ENCODE measurements at places on chromosomes 6 and 20. TPM values are rescaled to one million over a fixed set of nuclear protein-coding genes. Genes with fewer than 3 reads are reported as not detected.

DNA sequence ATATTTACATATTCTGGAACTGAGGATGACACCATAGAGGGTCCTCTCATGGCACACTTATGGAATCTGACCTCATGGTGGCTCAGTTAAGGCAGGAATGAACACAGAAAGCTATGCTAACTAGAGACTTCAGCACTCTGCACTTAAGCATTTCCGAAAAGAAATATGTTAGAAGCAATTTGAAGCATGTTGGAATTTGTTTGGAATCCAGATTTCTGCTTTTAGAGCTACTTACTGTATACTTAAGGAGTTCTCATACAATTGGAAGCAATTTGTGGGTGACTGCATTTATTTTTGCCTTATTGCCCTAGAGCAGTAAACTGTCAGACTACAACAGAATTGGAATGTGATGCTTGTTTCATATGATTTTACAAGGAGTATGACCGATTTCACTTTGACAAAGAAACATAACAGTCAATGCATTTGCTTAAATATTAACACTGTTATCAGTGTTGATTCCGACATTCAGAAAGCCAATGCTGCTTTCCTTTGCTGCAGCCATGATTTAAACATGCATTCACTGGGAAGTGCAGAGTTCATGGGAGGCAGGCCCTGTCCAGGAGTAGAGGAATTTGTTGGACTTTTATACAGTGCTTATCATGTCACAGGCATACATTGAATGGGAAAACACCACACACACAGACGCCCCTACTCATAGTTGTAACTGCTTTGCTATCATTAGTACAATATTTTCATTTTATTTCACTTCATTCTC, 244.4 kb downstream of the SAMD5 start:
- no peaks in the 10 kb centered on the region for H3K36me3 ChIP-seq
- H3K4me3 ChIP-seq = no peak overlapping the region
- DNase-seq = no peak
- no peak overlapping the region for H3K27ac ChIP-seq

IPCEF1 gene
- total RNA-seq = 17.7 TPM

RGS17 gene
- total RNA-seq = 0.02 TPM

DNA sequence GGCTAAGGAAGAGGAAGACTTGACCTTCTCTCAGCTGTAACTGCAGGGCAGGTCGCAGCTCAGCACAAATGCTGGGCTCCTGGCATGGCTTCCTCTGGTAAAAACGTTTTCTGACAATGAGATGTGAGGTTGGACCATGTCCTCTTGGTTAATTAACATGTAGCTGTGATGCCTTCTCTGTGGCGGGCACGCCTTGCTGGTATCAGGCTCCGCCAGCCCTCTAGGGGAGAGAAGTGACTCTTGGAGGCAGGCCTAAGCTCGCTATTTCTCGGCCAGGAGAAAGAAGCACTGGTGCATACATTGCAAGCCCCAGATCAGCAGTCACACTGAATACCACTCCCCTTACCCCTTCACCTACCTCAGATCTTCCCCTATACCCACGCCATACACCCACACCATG, 65.0 kb downstream of the QRSL1 start:
- H3K36me3 ChIP-seq = no peaks in the 10 kb centered on the region
- DNase-seq = no peak
- H3K4me1 ChIP-seq = no peaks in the 10 kb centered on the region
- H3K27ac ChIP-seq = no peak overlapping the region

C20orf204 gene
- total RNA-seq = 2.7 TPM

- no peaks in the 10 kb centered on the region for H3K36me3 ChIP-seq
- no peaks in the 10 kb centered on the region for H3K27me3 ChIP-seq
- no peak for DNase-seq
Observed at GRCh38 chr6:165701564-165702354, 38.7 kb upstream of the PDE10A start.

GRCh38 chr6:150866147-150866990, 867 bp downstream of the MTHFD1L start:
- no peaks in the 10 kb centered on the region for H3K27me3 ChIP-seq
- peak; percentile 56 for DNase-seq
- no peaks in the 10 kb centered on the region for H3K36me3 ChIP-seq
- H3K4me1 ChIP-seq = peaks cover 11% of the 10 kb centered on the region
- H3K4me3 ChIP-seq = peak overlapping the region; percentile 34

- H3K4me3 ChIP-seq = no peak overlapping the region
- H3K27ac ChIP-seq = no peak overlapping the region
- H3K36me3 ChIP-seq = no peaks in the 10 kb centered on the region
- no peaks in the 10 kb centered on the region for H3K4me1 ChIP-seq
- DNase-seq = no peak
- no peaks in the 10 kb centered on the region for H3K27me3 ChIP-seq
Observed at GRCh38 chr20:23115822-23116221, 29.7 kb upstream of the CD93 start.

NEURL2 gene
- total RNA-seq = 2.8 TPM

DNA sequence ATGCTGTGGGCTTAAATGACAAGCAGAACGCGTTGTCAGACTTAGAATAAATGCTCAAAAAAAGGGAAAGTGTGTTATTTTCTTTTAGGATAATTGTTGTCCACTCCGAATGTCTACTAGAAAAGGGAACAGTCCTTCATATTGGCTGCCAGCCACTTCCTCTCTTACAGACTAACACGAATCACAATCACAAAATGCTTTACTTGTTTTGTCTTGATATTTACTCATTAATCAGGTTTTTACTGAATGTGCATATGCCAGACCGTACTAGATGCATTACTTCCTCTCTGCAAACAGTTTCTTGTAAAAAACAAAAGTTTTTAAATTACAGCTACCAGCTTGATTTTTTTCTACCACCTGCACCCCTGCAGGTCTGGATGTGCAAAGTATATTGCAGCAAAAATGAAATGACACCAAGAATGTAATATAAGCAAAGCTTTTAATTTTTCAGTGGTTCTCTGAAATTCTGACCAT, 821 bp downstream of the DHX35 start:
- H3K4me1 ChIP-seq = peaks cover 21% of the 10 kb centered on the region
- H3K27ac ChIP-seq = peak overlapping the region; percentile 84
- H3K4me3 ChIP-seq = peak overlapping the region; percentile 99
- no peak for DNase-seq

GRCh38 chr6:138250513-138251247, 32.4 kb upstream of the PBOV1 start:
- H3K4me1 ChIP-seq = no peaks in the 10 kb centered on the region
- no peaks in the 10 kb centered on the region for H3K27me3 ChIP-seq
- no peak overlapping the region for H3K4me3 ChIP-seq
- H3K27ac ChIP-seq = no peak overlapping the region
- DNase-seq = no peak

DNA sequence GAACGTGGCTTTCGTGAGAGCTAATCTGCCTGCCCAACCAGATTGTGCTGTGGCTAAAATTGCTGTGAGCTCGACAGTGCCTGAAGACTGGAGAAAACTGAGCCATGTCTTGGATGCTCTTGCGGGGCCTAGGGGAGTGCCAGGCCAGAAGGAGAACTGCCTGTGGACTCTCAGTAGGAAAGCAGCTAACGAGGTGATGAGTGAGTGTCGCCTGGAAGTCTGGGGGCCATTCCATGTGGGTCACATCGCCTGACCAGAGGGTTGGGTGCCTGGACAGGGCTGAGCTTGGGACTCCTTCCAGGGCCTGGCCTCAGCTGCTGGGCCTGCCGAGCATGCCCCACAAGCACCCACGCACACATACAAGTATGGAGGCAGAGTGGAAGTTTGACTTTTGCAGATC, 166.5 kb downstream of the VEGFA start:
- no peaks in the 10 kb centered on the region for H3K27me3 ChIP-seq
- H3K4me1 ChIP-seq = no peaks in the 10 kb centered on the region
- no peak for DNase-seq
- no peaks in the 10 kb centered on the region for H3K36me3 ChIP-seq
- H3K4me3 ChIP-seq = no peak overlapping the region
- H3K27ac ChIP-seq = peak overlapping the region; percentile 24

GRCh38 chr20:62137478-62138203, 5.6 kb downstream of the PSMA7 start:
- H3K36me3 ChIP-seq = peaks cover 71% of the 10 kb centered on the region
- H3K27me3 ChIP-seq = no peaks in the 10 kb centered on the region
- DNase-seq = no peak

PNLDC1 gene
- 0.39 TPM for total RNA-seq

GRCh38 chr20:2379511-2380229, 1.0 kb upstream of the TGM6 start:
- no peaks in the 10 kb centered on the region for H3K36me3 ChIP-seq
- H3K27me3 ChIP-seq = no peaks in the 10 kb centered on the region
- no peak for DNase-seq
- no peak overlapping the region for H3K27ac ChIP-seq
- peaks cover 18% of the 10 kb centered on the region for H3K4me1 ChIP-seq

GRCh38 chr6:32112431-32112980, 3.4 kb upstream of the TNXB start:
- peaks cover 14% of the 10 kb centered on the region for H3K4me1 ChIP-seq
- no peaks in the 10 kb centered on the region for H3K27me3 ChIP-seq
- H3K36me3 ChIP-seq = peaks cover 19% of the 10 kb centered on the region
- no peak for DNase-seq
- H3K27ac ChIP-seq = no peak overlapping the region

PRELID3B gene
- 127 TPM for total RNA-seq

- DNase-seq = no peak
- H3K4me3 ChIP-seq = no peak overlapping the region
- no peaks in the 10 kb centered on the region for H3K27me3 ChIP-seq
Observed at GRCh38 chr6:157148391-157149323, 174.7 kb downstream of the TMEM242 start.

DNA sequence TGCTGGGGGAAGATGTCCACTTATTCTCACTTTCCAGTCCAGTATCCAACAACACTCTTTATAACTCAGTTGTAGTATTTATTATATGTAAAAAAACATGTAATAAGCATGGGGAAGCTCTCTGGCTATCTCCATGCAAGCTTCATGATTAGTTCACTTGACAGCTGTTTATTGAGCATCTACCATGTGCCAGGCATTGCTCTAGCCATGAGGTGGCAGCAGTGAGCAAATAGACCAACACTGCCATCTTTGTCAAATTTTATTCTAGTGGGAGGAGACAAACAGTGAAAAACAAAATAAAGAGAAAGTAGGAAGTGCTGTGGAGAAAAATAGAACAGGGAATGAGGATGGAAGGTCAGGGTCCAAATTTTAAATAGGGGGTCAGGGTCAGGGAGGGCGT, 131.8 kb downstream of the CFAP61 start:
- no peak overlapping the region for H3K27ac ChIP-seq
- H3K36me3 ChIP-seq = no peaks in the 10 kb centered on the region
- no peak overlapping the region for H3K4me3 ChIP-seq

GLP1R gene
- total RNA-seq = not detected

- no peak overlapping the region for H3K27ac ChIP-seq
- peak overlapping the region; percentile 1 for H3K4me3 ChIP-seq
- no peaks in the 10 kb centered on the region for H3K27me3 ChIP-seq
- no peak for DNase-seq
Observed at GRCh38 chr6:35370124-35370741, 27.9 kb downstream of the PPARD start.

- DNase-seq = peak; percentile 64
- no peaks in the 10 kb centered on the region for H3K27me3 ChIP-seq
- H3K4me3 ChIP-seq = no peak overlapping the region
- H3K27ac ChIP-seq = no peak overlapping the region
Observed at GRCh38 chr6:32933661-32934085, 7.2 kb downstream of the HLA-DMB start.

CCDC170 gene
- not detected for total RNA-seq

DNA sequence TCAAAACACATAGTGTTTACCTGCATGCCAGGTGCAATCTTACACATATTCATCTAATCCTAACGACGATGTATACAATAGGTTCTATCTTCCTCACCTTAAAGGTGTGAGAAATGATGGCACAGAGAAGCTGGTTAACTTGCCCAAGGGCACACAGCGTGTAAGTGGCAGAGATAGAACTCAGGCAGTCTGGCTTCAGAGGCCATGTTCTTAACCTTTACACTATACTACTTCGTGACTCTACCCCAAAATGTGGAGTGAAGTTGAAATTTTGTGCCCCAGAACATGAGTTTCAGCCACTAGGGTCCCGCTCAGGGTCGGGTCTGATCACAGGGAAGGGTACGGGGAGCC, 584 bp downstream of the VPS52 start:
- peak overlapping the region; percentile 79 for H3K4me3 ChIP-seq
- no peak for DNase-seq
- H3K4me1 ChIP-seq = peaks cover 43% of the 10 kb centered on the region
- H3K27me3 ChIP-seq = no peaks in the 10 kb centered on the region
- H3K36me3 ChIP-seq = peaks cover 51% of the 10 kb centered on the region
- peak overlapping the region; percentile 92 for H3K27ac ChIP-seq

DYNLT2 gene
- 1.9 TPM for total RNA-seq

GRCh38 chr6:46751658-46752057, 4.9 kb downstream of the ANKRD66 start:
- H3K4me3 ChIP-seq = no peak overlapping the region
- no peaks in the 10 kb centered on the region for H3K4me1 ChIP-seq
- no peak for DNase-seq

DNA sequence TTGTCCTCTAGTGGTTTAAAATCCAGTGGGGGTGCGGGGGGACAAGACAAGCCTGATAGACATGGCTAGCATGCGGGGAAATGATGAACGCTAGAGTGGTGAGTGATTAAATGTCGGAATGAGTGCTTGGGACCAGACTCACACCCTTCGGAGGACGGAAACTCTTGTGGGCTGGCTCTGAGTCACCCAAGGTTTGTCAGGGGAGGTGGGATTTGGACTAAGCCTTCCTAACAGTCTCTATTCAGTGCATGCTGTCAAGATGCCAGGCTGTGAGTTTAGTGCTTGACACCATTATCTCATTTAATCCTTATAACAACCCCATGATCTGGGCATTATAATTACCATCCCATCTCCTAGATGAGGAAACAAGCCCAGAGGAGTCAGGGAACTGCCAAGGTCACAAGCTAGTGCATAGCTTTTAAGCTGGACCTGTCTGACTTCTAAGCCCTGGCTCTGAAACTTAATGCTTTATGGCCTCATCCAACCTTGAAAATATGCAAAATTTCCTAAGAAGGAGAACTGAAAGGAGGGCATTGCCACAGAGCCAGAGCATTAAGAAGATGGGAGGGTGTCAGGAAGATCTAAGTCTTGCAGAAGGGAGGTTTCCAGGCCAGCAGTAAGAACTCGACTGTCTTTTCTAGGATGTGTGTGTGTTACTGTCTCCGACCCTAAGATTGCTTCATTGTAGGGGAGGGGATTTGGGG, 168.7 kb upstream of the LRFN2 start:
- DNase-seq = no peak
- H3K36me3 ChIP-seq = no peaks in the 10 kb centered on the region
- peaks cover 17% of the 10 kb centered on the region for H3K27me3 ChIP-seq
- no peak overlapping the region for H3K27ac ChIP-seq
- H3K4me3 ChIP-seq = no peak overlapping the region
